ENCODE measurements at places on chromosomes 2 and 18. TPM values are rescaled to one million over a fixed set of nuclear protein-coding genes. Genes with fewer than 3 reads are reported as not detected.

FBLN7 gene
- total RNA-seq = 2.9 TPM

IL18RAP gene
- total RNA-seq = not detected

RAB31 gene
- total RNA-seq = 19.6 TPM

GRCh38 chr2:156430980-156431358, 5.2 kb upstream of the GPD2 start:
- peak; percentile 66 for DNase-seq

DNA sequence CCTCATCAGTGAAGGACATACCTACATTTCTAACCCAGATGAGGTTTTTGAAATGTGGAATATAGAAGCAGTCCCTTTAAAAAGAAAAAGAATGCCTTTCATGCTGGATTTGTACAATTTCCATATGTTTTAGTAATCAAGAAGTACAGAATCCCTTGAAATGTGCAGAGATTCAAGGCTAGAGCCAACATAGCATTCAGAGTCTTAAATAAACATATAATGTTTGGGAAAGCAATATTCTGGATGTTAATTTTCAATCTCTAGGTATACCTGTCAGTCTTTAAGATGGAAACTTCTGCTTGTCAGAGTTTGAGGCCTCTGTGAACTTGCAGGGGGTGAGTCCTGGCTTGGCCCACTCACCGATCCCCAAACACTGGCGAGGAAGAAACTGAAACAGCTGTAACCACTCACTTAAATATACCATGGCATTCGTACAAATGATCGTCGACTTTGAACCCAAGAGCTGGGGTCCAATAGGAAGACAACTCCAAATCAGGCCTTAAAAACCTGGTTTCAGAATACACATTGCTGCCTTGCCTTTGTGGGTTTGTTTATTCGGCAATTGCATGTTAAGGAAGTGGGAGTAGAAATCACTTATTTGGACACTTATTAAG, 132.8 kb upstream of the NCK2 start:
- no peak for DNase-seq

DNA sequence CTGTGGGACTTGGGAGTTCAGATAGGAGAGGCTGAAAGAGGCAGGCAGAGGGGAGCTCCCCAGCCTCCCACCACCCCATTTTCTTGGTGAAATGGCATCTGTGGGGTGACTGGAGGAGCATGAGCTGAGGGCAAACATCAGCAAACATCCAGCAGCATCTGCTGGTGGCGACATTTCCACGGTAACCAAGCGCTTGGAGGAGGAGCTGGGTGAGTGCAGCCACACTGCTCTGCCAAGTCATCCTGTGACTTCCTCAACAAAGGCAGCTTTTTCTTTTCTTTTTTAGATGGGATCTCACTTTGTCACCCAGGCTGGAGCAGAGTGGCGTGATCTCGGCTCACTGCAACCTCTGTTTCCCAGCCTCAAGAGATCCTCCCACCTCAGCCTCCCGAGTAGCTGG, 5.6 kb downstream of the TXNL4A start:
- DNase-seq = no peak

DNA sequence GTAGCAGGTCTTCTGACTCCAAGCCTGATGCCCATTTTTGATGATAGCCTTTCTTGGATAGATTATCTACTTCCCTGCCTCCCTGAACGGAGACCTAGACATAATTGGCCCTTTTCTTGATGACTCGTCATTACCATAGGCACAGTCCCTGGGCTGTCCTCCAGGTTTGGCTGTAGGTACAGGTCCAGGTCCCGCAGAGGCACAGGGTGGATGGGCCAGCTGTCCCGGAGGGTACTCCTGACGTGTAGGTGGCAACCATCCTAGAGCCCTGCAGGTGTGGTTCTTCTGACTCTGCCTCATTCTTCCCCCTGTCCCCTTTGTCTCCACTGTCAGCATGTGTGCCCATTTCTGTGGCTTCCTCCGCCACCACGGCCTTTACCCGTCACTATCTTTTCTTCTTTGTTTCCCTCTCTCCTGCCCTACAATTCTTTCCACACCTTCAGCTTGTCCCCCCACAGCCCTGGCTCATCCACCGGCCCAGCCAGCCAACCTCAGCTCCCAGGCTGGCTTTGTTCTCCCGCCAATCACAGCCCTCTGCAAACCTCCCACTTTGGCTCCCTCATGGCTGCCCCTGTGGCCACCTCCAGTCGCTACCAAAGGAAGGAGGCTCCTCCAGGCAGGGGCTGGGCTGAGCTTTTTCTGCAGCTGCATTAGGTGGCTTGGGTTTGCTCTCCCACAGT, 102.8 kb downstream of the SMAD7 start:
- no peak for DNase-seq

GRCh38 chr2:176325732-176326131, 56.5 kb downstream of the MTX2 start:
- no peak for DNase-seq
